Esophagus squamous epithelium (tissue), 5 donors: ENCODE measurements at places on chromosomes 13 and 19. TPM values are rescaled to one million over a fixed set of nuclear protein-coding genes. Genes with fewer than 3 reads are reported as not detected.

DNA sequence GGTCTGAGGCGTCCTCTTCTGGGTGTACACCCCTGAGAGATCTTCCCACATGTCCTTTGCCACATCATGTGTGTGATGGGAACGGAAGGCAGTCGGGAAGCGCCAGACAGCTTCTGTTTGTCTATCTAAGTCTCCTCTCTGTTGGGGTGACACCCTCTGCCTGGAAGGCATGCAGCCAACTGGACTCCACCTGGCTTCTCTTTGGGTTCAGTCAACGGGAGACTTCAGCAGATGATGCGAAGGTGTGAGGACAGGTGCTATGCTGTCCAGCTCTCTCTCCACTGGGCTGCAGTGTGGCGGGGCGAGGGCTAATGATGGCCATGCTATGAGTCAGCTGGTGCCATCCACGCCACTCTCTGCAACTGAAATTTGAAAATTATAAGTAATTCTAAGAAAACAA, 14.3 kb upstream of the SBK3 start:
- H3K36me3 ChIP-seq = no peaks in the 10 kb centered on the region
- H3K4me3 ChIP-seq = no peak overlapping the region
- H3K4me1 ChIP-seq = no peaks in the 10 kb centered on the region
- no peak for DNase-seq
- no peak overlapping the region for H3K27ac ChIP-seq

- no peaks in the 10 kb centered on the region for H3K36me3 ChIP-seq
- H3K4me1 ChIP-seq = no peaks in the 10 kb centered on the region
- H3K4me3 ChIP-seq = no peak overlapping the region
- DNase-seq = no peak
- no peak overlapping the region for H3K27ac ChIP-seq
Measured at GRCh38 chr13:105370011-105370650, 1165.3 kb downstream of the EFNB2 start.

Gene MUC16
- total RNA-seq = under 0.01 TPM

- peaks cover 14% of the 10 kb centered on the region for H3K4me1 ChIP-seq
- no peak overlapping the region for H3K27ac ChIP-seq
- no peak overlapping the region for H3K4me3 ChIP-seq
- DNase-seq = no peak
Measured at GRCh38 chr13:111047326-111047725, 67.8 kb upstream of the ARHGEF7 start.

Gene MIDN
- total RNA-seq = 49.1 TPM

Gene ETV2
- total RNA-seq = not detected

DNA sequence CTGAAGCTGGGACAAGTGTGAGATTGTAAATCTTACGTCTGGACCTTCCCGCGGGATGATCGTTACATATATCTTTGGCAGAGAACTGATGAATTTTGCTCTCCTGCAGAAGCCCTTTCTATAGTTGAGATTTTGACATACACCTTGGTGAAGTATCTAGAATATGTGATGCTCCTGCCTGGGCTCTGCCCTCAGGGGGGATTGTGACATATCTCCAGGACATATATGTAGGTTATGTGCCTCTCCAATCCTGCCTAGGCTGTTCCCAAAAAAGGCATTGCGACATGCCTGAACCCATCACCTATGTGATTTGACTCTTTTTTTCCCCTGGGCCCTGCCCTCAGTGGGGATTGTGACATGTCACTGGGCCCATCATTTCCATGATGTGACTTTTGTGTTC, 76.6 kb downstream of the ZNF208 start:
- no peaks in the 10 kb centered on the region for H3K4me1 ChIP-seq
- no peaks in the 10 kb centered on the region for H3K36me3 ChIP-seq
- H3K4me3 ChIP-seq = no peak overlapping the region
- no peak for DNase-seq
